CD8-positive, alpha-beta memory T cell (primary cell): ENCODE measurements at places on chromosomes 7 and 10. TPM values are rescaled to one million over a fixed set of nuclear protein-coding genes. Genes with fewer than 3 reads are reported as not detected.

SLC13A1 gene
- not detected for total RNA-seq

GPRIN2 gene
- not detected for total RNA-seq

WNT8B gene
- total RNA-seq: not detected

ZNF503 gene
- 0.07 TPM for total RNA-seq

SLC26A5 gene
- not detected for total RNA-seq

NAT16 gene
- total RNA-seq: not detected

GARIN1A gene
- total RNA-seq: 0.61 TPM

CADPS2 gene
- not detected for total RNA-seq

FAM237B gene
- total RNA-seq: not detected

APBB1IP gene
- total RNA-seq: 48.9 TPM

SPACDR gene
- 1.7 TPM for total RNA-seq

INSYN2A gene
- not detected for total RNA-seq

PRSS37 gene
- not detected for total RNA-seq

SRRM3 gene
- total RNA-seq: not detected

PHKG1 gene
- 1.2 TPM for total RNA-seq

FRMPD2 gene
- not detected for total RNA-seq

KAZALD1 gene
- total RNA-seq: 0.18 TPM

KCNMA1 gene
- 0.20 TPM for total RNA-seq

CARD11 gene
- total RNA-seq: 72.1 TPM

HOXA1 gene
- 0.38 TPM for total RNA-seq

NRG3 gene
- not detected for total RNA-seq

MIOS gene
- total RNA-seq: 38.2 TPM

GBX1 gene
- total RNA-seq: not detected

CRPPA gene
- 1.8 TPM for total RNA-seq

CALCR gene
- total RNA-seq: not detected
